Kasumi-1 (cell line): ENCODE measurements at places on chromosomes 7 and 10.

- no peak for DNase-seq
Measured at GRCh38 chr10:3433131-3433530, 260.5 kb upstream of the PITRM1 start.

- DNase-seq, result no peak
Measured at GRCh38 chr10:83252596-83252995, 886.7 kb upstream of the GHITM start.

- DNase-seq, result no peak
Measured at GRCh38 chr7:33632840-33633525, 272.4 kb upstream of the BMPER start.

DNA sequence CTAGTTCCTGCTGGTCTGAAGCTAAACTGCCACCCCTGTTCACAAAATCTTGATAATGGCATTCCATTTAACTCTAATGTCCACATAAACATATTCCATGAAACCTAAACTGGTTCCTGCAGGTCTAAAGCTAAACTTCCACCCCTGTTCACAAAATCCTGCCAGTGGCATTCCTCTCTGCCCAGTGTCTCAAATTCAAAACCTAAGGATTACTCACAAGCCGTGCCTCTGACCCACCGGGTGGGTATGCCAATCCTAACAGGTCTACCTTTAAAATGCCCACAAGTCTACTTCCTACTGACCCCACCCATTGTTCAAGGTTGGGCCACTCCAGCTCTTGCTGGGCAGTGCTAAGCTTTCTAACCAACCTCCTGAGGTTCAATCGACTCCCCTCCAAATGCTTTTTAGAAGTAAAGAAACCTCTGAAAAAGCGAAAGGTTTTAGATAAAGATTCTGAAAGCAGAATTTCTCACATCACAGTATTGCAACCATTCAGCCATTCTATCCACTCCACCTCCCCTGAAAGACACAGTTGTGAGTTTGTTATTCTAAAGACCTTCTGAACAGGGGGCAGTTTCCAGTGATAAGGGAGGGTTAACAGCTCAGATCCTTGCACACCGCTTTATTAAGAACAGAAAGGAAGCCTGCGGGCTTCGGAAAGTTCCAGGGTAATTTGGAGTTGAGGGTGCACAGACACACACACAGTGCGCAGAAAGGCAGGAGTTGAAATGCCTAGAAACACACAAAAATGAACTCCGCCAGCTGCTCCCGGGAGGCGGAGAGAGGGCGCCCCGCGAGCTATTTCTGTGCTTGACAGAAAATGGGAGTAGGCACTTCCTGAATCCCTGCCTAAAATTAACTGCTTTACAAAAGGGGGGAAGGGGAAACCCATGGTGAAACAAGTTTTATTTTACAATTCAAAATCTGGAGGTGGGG lies 87.7 kb downstream of the TNS3 start:
- peak; percentile 64 for DNase-seq

DNA sequence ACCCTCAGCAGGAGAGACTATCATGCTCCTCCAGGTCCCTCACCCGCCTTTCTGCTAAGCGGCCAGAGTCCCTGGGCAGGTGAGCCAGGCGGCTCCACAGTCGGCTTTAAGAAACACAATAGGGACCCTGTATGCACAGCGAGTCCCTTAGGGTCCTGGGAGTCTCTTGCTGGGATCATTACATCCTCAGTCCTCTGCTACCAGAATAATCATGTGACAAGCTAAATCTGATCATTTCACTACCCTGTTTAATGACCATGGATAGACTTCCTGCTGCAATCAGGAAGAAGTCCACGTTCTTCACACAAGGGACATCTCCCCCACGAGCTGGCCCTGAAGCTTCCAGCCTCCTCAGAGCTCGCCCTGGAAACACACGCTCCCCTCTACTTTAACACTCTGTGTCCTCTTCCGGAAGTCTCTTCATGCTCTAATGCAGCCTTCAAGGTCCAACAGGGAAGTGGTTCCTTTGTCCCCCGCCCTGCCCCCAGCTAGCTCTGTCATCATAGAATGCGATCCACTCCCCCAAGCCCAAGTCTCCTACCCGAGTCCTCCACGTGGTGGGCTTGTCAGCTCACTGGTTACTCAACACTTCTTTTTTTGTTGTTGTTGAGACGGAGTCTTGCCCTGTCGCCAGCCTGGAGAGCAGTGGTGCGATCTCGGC lies 101.5 kb downstream of the RNF216 start:
- peak; percentile 52 for DNase-seq

GRCh38 chr10:95382174-95382573 lies 91.4 kb upstream of the PDLIM1 start:
- no peak for DNase-seq

GRCh38 chr7:156985101-156985992 lies 25.1 kb downstream of the MNX1 start:
- no peak for DNase-seq

GRCh38 chr7:122616951-122617350 lies 82.0 kb downstream of the RNF133 start:
- no peak for DNase-seq

- DNase-seq, result no peak
Measured at GRCh38 chr7:157293413-157293788, 43.4 kb upstream of the DNAJB6 start.

DNA sequence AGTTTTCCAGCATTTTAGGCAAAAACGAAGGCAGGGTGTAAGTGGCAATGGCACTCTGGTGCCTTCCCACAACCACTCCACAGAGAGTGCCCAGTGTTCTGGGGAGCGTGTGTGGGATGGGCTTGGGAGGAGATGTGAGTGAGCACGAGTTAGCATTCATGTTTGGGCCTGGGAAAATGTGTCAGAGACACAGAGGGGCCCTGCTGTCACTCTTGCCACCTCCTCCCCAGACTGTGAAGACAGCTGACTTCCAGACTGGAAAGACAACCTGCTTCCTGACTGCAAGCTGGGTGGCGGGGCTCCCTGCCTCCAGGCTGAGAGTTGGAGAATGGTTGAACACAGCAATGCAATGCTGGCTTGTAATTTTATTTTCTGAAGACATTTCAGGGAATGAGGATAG lies 454.5 kb upstream of the ZMIZ1 start:
- DNase-seq, result no peak

- DNase-seq, result no peak
Measured at GRCh38 chr10:6204063-6204340, 1.3 kb downstream of the PFKFB3 start.

GRCh38 chr7:150846291-150847115 lies 5.8 kb upstream of the AOC1 start:
- no peak for DNase-seq
